Stimulated activated CD8-positive, alpha-beta memory T cell treated with anti-CD3 and anti-CD28 coated beads, Interleukin-15, amount 100 ng/mL, for 4 hours (primary cell): ENCODE measurements at places on chromosomes 4 and X.

DNA sequence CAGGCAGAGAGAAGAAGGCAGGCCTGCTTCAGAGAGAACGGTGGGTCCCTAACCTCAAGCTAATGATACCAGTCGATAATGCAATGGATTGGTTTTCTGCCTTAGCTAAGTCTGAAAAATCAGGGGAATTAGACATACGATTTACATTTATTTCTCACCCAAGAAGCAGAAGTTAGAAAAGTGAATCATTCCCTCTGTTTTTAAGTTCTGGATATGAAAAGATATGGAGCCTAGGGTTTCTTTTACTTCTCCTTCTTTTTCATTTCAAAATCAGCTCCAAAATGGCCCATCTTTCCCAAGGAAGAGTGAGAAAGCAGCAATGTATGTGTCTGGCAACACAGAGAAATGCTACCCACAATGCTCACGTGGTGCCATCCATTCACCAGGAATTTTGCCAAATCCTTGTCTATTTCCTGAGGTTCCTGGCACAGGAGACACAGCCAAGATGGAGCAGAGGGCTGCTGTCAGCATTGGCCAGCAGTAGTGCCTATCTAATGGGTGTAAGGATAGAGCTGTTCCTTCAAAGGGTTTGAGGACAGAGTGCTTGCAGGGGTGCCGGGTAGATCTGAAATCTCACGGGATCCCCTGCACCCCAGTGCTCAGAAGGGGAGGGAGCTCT lies 231.5 kb downstream of the MAML3 start:
- no peak for DNase-seq

DNA sequence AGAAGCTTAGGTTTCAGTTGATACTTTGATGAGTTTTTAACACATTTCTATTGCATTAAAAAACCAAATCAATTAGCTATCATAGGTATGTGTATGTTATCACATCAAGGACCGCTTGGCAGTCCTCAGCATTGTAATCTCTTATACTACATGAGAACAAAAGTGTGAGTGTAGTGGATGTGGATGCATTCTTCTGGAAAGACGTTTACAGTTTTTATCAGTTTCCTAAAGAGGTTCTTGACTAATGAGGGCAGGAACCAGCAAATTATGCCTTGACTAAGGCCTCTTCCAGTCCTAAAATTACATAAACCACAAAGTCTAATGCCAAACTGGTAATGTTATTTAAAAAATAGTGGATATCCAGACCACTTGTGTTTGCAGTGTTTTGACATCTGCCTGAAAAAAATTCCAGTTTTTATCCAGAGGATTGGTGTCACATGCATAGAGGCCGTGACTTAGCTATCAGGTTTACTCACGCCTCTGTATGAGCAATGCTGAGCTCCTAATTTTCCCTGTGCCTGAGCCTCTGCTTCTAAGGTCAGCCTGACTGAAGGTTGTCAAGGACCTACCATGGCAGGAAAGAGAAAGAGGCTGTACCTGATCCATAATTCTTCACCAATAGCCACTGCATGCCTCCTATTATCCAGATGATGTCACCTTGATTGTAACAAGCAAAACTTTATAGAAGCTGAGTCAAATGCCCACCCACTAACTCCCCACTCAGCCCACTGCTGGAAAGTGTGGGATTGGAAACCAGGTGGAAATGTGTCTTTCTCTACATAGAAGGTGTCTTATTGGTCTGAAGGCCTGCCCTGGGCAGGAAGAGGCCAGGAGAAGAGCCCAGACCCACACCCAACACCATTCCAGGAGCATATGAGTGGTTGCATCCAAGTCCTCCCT lies 68.7 kb downstream of the ENPP6 start:
- no peak for DNase-seq

DNA sequence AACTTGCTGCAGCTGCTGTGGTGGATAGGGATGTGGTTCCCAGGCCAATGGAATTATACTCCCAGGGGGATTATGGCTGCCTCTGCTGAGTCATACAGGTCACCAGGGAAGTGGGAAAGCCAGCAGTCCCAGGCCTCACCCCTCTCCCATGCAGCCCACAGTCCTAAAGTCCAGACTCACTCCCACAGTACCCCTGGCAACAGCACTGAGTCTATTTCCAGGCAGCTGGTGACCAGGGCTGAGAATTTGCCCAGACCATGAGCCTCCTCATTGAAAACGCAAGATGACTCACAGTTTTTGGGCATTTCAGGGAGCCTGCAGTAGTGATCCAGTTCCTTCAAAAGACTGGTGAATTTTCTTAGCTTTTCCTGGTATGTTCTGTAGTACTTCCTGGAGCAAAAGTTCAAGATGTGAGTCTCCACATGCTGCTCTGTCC lies 137.6 kb downstream of the NPNT start:
- no peak for DNase-seq

GRCh38 chrX:13938051-13938828 lies 91.5 kb downstream of the GEMIN8 start:
- no peak for DNase-seq

DNA sequence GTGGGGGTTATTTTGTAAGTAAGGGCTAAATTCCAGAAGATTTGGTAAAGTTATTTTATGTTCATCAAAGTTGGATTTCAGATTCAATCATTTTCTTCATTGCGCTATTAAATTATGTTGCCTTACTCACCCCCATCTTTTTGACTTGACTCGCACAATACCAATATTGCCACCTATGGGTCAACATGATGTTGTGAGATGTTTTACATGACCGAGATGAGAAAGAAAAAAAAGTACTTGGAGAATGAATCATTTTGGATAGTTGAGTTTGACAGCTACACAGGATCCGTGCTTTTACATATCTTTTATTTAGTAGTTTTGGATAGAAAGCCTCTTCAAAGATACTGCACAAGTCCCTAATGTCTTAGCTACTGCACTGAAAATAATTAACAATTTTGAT lies 224.2 kb upstream of the EMCN start:
- DNase-seq: no peak

- no peak for DNase-seq
These were observed 55.4 kb upstream of the TRO start for GRCh38 chrX:54865208-54865607.

GRCh38 chr4:152243896-152244595 lies 291.8 kb downstream of the FBXW7 start:
- DNase-seq: no peak

DNA sequence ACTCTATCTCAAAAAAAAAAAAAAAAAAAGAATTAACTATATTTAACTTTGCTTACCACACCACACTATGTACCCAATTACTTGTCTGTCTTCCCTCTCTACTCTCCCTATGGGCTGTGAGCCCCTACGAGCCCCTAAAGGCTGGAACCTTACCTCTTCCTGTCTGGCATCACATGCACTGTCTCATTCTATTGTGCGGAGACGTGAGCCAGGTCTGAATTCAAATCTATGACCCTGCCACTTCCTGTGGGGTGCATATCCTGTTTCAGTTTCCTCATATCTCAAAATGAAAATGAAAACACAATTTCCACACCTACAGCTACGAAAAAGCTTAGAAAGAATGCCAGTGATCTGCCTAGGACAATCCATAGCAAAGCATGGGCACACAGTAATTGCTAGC lies 42.9 kb upstream of the HS3ST1 start:
- DNase-seq: peak; percentile 5

GRCh38 chr4:81360737-81361136 lies 111.0 kb downstream of the RASGEF1B start:
- no peak for DNase-seq

GRCh38 chr4:86032476-86033022 lies 327.3 kb downstream of the MAPK10 start:
- no peak for DNase-seq

DNA sequence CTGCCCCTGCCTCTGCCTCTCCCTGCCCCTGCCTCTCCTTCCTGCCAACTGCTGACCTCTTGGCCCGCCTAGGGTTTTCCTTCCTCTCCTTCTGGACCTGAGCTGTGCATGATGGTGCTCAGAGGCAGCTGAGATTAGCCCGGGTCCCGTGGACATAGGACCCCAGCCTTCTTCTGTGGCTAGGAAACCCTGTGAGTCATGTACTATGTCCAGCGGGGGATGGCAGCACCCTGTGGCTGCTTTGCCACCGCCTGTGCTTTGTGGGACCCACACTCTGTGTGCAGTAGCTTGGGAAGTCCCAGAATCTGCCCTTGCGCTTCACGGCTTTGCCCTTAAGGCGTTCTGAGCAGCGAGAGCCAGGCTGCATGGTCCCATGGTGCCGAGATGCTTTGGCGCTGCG lies 105.5 kb upstream of the PSAPL1 start:
- no peak for DNase-seq
